Large intestine (tissue), 12 donors: ENCODE measurements at places on chromosomes 1 and 21.

- no peaks in the 10 kb centered on the region for H3K27me3 ChIP-seq
- peaks cover 25% of the 10 kb centered on the region for H3K4me1 ChIP-seq
- peak overlapping the region; percentile 74 for H3K27ac ChIP-seq
- peaks cover 62% of the 10 kb centered on the region for H3K36me3 ChIP-seq
- DNase-seq = peak; percentile 61
Observed at GRCh38 chr1:11790880-11791715, 14.7 kb downstream of the MTHFR start.

DNA sequence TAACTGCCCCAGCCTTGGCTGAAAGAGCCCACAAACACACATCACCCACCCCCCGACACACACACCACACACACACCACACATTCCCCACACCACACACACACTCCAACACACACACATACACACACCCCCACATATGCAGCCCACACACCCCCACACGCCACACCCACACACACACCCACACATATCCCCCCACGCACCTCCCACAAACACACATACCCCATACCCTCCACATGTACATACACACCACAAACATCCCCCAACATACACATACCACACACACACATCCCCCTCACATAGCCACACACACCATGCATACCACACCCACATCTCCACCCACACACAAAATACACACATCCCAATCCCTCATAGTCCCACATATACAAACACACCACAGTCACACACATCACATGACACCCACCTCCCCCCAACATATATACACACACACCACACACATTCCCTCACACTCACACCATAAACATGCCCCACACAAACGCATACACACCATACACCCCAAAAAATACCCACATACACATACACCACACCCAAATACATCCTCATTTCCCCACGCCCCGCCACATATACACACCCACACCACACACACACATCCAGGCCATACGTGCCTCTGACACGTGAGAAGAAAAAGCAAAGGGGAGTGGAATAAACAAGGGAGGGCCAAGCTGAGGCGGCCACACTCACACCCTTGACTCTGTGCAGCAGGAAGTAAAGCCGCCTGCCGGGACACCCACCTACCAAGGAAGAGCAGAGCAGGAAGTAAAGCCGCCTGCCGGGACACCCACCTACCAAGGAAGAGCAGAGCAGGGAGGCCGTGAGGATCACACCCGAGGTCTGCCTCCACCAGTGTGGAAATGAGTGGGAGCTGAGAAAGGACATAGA is 53.7 kb downstream of the HSF2BP start:
- no peak overlapping the region for H3K27ac ChIP-seq
- H3K4me3 ChIP-seq = no peak overlapping the region
- peaks cover 14% of the 10 kb centered on the region for H3K4me1 ChIP-seq
- no peaks in the 10 kb centered on the region for H3K27me3 ChIP-seq

GRCh38 chr21:29316029-29316742 is 17.5 kb downstream of the BACH1 start:
- no peak for DNase-seq
- H3K27ac ChIP-seq = no peak overlapping the region
- H3K27me3 ChIP-seq = no peaks in the 10 kb centered on the region
- H3K4me1 ChIP-seq = peaks cover 4% of the 10 kb centered on the region
- H3K36me3 ChIP-seq = peaks cover 2% of the 10 kb centered on the region
- H3K4me3 ChIP-seq = no peak overlapping the region

DNA sequence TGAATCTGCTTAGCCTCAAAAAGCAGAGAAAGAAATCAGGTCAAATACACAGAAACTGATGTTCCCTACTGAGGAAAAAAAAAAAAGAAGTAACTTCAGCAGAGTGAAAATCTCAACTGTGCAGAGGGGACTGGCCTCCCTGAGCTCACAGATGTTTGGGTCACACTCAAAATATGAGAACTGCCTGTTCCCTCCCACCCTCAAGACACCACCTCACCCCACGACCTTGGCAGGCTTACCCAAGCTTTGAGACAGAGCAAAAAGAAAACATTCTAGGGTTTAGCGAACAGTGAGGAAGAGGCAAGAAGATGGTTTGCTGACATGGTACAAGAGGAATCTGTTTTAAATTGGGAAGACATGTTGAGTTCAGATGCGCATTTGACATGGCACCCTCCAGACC is 48.8 kb downstream of the NID1 start:
- H3K27me3 ChIP-seq = peaks cover 3% of the 10 kb centered on the region
- H3K27ac ChIP-seq = no peak overlapping the region
- H3K4me1 ChIP-seq = no peaks in the 10 kb centered on the region
- peaks cover 25% of the 10 kb centered on the region for H3K36me3 ChIP-seq
- no peak overlapping the region for H3K4me3 ChIP-seq

DNA sequence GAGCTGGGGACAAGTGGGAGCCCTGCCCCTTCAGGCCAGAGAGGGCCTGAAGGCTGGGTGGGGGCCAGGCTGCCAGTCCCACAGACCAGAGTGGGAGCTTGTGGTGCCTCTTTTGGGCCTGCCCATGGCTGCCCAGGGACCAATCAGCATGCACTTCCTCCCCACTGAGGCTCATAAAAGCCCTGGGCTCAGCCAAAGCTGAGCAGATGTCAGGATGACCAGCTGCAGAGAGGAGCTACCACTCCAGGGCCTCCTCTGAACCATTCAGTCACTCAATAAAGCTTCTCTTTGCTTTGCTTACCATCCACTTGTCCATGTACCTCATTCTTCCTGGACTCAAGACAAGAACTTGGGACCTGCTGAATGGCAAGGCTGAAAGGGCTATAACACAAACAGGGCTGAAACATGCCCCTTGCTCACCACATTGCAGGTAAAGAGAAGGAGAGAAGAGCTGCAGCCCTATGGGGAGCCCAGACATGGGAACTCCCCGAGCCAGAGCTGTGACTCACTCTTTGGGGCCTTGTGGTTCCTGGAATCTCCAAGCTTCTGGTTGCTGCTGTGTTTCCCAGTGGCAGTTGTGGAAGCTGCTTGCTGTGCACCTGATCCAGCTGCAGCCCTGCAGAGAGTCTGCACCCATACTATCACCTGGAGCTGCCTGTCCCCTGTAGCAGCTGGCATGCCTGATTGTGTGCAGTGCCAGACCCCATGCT is 82.0 kb downstream of the OLFML3 start:
- no peak overlapping the region for H3K4me3 ChIP-seq
- no peak overlapping the region for H3K27ac ChIP-seq
- no peaks in the 10 kb centered on the region for H3K27me3 ChIP-seq
- H3K36me3 ChIP-seq = no peaks in the 10 kb centered on the region

GRCh38 chr1:47388891-47389238 is 27.2 kb upstream of the FOXE3 start:
- no peak overlapping the region for H3K27ac ChIP-seq
- no peaks in the 10 kb centered on the region for H3K36me3 ChIP-seq
- no peaks in the 10 kb centered on the region for H3K27me3 ChIP-seq
- H3K4me3 ChIP-seq = no peak overlapping the region

DNA sequence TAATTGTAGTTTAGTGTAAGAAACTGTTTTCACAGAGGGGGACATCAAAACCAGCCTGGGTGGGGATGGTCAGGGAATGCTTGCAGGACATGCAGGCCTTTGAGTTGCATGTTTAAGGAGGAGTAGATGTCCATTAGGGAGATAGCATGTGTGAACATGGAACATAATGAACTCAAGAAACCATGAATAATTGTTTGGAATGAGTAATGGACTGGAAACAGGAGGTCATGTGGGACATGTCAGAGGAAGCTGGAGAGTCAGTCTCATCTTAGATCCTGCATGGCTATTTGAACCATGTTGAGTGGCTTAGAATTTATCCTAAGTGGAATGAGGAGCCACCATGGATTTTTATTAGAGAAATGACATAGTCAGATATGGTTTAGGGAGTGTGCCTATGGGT is 86.4 kb downstream of the RPE65 start:
- H3K36me3 ChIP-seq = no peaks in the 10 kb centered on the region
- no peaks in the 10 kb centered on the region for H3K4me1 ChIP-seq
- H3K27ac ChIP-seq = no peak overlapping the region
- no peak overlapping the region for H3K4me3 ChIP-seq

DNA sequence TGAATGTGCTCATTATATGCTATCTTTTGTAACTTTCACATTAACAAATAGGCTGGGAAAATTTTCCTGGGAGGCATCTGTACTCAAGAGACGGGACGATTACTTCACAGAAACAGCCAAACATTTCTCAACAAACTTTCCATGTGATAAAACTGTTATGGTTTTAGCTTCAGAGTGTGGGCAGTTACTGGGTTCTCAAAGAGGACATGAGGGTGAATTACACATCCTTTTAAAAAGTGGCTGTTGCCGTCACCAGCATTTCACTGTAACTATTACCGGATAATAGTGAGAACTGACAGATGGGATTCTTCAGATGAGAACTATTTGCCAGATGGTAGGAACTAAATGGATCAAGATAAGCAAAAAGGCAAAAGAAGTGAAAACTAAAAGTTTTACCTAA is 109.1 kb downstream of the APP start:
- no peak for DNase-seq
- H3K36me3 ChIP-seq = no peaks in the 10 kb centered on the region
- H3K27ac ChIP-seq = no peak overlapping the region
